ENCODE measurements at places on chromosomes 2 and 18.

DNA sequence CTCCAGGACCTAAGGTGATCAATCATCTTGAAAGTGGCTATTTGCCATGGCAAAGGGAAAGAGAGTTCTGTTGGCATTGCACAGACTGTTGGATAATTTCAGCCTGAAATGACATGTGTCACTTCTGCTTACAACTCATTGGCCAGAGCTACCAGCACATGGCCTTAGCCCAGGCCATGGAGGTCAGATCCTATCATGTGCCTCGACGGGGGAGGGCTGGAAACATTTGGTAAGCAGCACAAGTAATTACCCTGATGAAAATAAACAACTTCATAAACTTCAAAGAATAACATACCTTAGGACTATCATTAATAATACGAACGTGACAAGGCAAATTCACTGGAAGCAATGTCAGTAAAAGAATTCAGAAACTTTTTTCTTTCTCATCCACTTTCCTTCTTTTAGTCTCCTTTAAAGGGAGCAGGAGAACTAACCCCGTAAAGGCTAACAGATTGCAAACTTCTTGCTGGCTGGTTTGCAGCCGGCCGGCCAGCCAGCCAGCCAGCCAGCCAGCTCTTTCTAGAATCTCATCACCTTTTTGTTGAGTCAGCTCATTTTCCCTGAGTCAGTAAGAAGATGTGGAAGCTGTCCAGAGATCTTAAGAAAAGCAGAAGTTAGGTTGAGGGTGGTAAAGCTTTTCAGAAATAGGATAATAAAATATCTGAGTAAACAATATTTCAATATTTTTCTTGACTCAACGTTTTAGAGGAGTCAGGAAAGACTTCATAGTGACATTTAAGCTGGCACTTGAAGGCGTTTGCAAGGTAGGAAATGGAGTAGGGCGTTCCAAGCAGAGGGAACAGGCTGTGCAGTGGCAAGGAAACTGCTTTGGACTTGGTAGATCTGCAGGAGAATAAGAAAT is 31.9 kb downstream of the CNRIP1 start:
- no peak for DNase-seq

GRCh38 chr2:135826544-135826943 is 10.4 kb downstream of the LCT start:
- DNase-seq = no peak

DNA sequence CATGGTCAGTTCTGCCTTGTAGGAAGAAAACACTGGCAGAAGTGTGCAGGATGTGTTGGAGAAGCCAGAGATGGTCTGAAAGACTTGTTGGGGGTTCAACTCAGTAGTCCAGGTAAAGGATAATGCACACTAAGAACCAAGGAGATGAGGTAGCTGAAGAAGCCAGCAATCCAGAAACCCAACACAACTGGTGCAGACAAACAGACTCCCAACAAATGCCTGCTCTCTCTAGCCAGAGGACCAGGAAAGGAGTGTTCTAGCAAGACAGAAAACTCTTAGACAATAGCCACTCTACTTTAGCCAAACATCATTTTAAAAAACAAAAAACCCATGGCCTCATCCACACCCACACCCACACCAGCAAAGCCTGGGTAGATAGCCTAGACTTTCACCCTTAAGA is 33.9 kb downstream of the EVA1A start:
- no peak for DNase-seq

- no peak for DNase-seq
Observed at GRCh38 chr2:129275706-129276105, 703.8 kb upstream of the RAB6C start.

DNA sequence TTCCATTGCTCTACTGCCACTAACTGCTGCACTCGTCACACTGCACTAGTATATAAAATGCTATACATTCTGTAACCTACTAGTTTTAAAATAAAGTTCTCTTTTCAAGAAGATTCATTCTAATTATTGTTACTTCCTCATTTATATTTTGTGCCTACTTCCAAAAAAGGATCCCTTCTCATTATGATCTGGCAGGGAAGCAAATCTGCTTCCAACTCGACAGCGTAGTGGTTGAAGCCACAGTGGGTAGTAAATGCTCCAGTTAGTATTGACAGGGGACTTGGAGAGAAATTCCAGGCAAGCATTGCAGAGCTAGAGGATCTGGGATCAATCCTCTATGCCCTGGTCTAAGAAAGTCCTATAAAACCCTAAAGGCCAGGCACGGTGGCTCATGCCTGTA is 53.3 kb upstream of the AP1S3 start:
- DNase-seq = no peak

DNA sequence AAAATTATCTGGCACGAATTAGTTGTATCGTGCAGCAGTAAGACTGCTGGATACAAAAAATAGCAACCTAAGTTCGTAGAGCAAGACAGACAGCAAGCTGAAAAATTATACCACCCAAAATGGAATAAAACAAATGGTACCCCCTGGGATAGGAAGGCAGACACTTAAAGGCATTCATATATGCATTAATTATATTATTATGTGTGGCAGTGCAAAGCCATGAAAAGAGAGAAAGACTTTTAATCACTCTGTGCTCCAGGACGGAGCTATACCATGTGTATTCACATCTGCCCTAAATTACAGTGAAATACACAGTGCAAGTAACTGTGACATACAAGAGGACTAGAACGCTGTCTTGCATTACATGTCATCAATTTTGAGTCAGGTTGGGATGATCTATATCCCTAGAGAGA is 235.9 kb downstream of the GULP1 start:
- no peak for DNase-seq

- DNase-seq = no peak
Observed at GRCh38 chr2:195212586-195212985, 444.4 kb upstream of the SLC39A10 start.

GRCh38 chr2:189836644-189837043 is 52.4 kb downstream of the PMS1 start:
- no peak for DNase-seq

- no peak for DNase-seq
Observed at GRCh38 chr2:219158586-219158985, 2.0 kb downstream of the NHEJ1 start.

GRCh38 chr2:177207101-177207500 is 5.5 kb upstream of the HNRNPA3 start:
- no peak for DNase-seq

- DNase-seq = no peak
Observed at GRCh38 chr18:29259838-29260237, 1082.9 kb upstream of the CDH2 start.

GRCh38 chr18:53426666-53427184 is 797.7 kb downstream of the MBD2 start:
- no peak for DNase-seq

DNA sequence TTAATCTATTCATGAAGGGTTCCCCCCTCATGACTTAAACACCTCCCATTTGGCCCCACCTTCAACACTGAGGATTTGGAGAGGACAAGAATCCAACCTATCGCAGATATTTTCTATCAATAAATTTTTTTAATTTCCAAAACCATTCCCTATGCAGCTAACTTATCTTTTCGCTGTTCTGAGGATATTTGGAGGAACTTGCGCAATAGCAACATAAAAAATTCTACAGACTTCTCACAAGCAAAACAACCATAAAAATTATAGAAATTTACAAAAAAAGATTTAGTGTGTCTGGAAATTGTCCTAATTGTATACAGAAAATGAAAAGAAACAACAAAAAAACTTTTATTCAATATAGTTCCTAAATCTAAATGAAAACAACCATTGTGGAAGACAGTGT is 1472.7 kb upstream of the ZEB2 start:
- no peak for DNase-seq

DNA sequence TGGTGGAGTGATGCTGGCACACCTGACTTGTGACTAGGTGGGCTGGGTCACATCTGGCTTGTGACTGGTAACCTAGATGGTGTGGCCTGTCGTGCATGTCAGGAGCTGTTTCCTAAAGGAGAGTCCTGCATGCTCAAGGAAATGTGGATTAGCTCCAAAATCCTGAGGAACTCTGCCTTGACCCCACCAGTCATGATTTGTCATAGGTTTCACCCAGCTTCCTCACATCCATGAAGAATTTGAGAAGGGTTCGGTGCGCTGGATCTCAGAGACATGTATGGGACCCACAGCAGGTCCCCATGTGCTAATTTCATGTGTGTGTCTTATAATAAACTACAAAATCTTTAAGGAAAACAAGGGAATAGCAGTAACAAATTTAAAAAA is 107.2 kb downstream of the COL6A3 start:
- DNase-seq = no peak

GRCh38 chr2:204647626-204648025 is 102.4 kb downstream of the PARD3B start:
- no peak for DNase-seq

DNA sequence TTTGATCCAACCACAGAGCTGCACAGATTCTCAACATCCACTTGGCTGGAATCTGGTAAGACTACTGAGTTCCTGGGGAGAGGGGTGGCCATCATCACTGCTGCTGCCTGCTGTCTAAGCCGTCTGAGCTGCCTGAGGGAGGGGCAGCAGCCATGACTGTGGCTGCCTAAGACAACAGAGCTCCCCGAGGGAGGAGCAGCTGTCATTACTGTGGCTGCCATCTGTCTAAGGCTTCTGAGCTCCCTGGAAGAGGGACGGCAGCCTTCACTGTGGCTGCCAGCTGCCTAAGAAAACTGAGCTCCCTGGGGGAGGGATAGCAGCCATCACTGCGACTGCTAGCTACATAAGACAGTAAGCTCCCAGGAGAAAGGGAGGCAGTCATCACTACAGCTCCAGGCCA is 584.4 kb downstream of the NR4A2 start:
- DNase-seq = no peak

DNA sequence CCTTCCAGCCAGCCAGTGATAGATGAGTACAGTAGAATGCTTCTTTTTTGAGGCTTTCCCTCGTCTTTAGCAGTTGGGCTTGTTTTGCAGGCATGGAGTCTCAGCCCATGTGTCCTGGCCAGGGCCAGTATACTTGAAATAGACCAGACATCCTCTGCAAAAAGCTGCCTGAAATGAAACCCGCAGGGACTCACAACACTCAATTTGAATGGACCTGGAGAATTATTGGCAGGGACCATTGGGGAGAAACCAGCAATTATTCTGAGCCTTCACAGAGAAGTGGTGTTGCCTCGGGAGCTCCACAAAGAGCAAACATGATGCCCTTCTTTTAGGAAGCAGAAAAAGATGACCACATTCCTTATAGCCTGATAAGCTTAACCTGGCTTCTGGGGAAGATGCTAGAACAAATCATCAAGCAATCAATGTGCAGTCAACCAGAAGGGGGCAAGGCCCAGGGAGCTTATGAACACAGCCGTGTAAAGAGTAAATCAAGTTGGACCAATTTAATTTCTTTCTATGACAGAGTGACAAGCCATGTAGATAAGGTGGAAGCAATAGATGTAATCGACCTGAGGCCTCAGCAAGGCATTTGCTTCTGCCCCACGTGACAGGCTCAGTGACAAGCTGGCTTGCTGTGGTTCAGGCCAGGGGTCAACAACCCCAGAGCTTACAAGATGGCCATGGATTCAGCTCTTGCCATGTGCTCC is 42.1 kb downstream of the BOD1L2 start:
- DNase-seq = no peak

GRCh38 chr2:238584617-238585016 is 157.9 kb downstream of the ASB1 start:
- DNase-seq = no peak

GRCh38 chr2:1476617-1477195 is 63.4 kb downstream of the TPO start:
- DNase-seq = no peak

Measured in stimulated activated CD4-positive, alpha-beta T cell treated with anti-CD3 and anti-CD28 coated beads, Interleukin-1b, Interleukin-23, amount 100 ng/mL, for 24 hours (primary cell).